Activated CD8-positive, alpha-beta T cell treated with anti-CD3 and anti-CD28 coated beads for 36 hours (primary cell): ENCODE measurements at places on chromosomes 11 and 22.

DNA sequence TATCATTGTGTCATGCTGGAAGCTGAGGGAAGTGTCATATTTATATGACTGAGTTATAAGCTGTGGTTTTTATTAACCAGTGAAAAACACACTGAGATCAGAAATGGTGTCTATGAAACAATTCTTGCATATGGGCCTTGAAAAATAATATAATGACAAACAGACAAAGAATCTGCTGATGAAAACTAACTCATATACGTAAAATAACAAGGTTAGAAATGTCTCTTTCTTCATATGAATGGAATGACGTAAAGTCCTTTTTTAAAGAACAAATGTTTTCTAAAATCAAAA lies 48.8 kb upstream of the PHF21B start:
- no peak for DNase-seq

DNA sequence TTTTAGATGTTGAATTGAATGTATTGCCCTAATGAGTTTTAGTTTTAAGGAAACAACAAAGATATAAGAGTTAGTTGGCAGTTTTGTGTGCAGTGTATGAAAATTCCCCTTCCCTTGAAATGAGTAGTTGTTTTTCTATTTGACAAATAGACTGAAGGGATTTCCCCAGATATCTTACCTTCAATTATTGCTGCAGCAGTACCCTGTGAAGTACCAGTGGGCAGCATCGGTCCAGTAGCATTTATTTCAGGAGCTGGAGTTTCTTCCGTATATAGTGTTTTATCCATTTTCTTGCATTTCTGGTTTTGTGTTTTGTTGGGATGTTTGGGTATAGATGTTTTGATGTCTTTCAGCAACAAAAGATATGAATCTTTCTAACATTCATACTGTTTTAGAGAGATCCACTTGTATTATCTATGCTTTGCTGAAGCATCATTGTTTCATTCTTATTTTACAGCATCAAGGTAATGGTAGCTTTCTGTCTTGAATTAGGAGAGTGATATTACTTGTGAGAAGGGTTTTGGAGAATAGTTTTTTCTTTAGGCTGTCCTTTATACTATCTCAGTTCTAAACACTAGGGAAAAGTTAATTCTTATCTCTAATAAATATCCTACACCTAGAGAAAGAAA lies 7.4 kb downstream of the KMT2A start:
- DNase-seq, result peak; percentile 33

DNA sequence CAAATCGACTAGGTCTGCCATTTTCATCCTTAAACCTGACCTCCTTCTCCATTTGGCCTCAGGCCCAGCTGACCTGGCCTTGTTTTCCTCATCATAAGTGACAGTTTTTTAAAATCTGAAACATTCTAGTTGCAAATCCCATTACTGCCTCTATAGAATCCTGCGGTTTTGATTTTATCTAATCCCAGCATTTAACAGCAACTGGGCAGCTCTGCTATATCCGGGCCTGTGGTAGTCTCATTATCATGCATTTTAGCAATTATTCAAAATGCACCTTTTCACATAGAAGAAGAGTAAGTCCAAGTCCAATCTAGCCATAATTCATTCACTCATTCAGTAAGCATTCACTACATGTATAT lies 28.6 kb upstream of the BIRC3 start:
- no peak for DNase-seq

- peak; percentile 3 for DNase-seq
These were observed 153.9 kb upstream of the ZC3H12C start for GRCh38 chr11:109939166-109939810.

GRCh38 chr11:128956401-128957201 lies 13.9 kb upstream of the TP53AIP1 start:
- peak; percentile 21 for DNase-seq

DNA sequence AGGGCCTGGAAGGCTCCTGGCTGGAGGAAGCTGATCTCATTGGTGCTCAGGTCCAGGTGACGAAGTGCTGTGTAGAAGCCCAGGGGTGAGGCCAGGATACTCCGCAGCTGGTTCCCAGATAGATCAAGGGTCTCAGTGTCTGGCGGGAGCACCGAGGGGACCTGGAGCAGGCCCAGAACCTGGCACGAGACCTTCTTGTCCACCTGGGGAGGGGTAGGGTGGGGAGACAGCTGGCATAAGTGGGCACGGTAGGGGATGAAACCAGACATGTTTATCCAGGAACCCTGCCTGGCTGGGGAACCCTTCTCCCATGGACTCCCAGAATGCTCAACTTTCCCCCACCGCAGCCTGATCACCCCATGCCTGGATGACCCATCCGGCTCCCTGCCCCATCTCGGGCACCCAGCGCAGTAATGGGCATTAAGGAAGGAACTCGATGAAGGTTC lies 9.2 kb downstream of the LRRC32 start:
- no peak for DNase-seq

- DNase-seq, result peak; percentile 54
These were observed 1.2 kb downstream of the TOB2 start for GRCh38 chr22:41445129-41446056.

GRCh38 chr11:60377401-60378136 lies 763 bp upstream of the MS4A7 start:
- DNase-seq, result no peak

GRCh38 chr11:6557761-6558674 lies 45.4 kb downstream of the RRP8 start:
- DNase-seq, result no peak

DNA sequence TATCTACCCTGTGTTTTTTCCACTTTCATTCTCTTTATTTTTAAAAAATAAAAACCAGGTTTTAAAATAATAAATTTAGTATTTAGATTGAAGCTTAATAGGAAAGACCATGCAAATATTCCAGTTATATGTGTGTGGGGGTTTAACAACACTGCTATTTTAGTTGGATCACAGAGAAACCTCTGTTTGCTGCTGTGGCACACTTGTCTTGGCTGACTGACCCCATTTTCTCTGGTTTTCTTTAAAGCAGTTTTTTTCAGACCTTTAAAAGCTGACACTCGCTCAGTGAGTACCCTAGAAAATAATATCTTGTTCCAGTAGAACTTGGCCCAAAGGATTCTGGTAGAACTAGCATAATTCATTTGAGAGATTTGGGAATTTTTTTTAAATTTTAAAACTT lies 31.6 kb downstream of the ACER3 start:
- DNase-seq, result no peak

DNA sequence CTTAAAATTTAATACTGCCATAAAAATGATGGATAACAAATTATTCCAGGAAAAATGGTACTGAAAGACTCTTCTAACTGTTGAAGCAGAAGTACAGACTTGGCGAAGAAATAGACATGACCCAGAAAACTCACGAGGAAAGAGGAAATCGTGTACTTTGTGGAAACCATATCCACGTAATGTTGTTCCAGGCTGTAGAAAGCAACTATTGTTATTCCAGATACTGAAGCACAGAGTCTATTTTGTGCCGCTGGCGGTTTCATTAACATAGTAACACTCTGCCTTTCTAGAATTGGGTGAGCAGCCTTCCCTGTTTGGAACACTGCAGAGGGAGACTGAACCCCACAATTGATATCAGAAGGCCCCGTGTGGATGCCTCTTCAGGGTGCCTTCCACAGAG lies 310.6 kb downstream of the TBC1D22A start:
- DNase-seq, result no peak

- DNase-seq, result no peak
These were observed 22.3 kb downstream of the SLC6A5 start for GRCh38 chr11:20621679-20622078.

DNA sequence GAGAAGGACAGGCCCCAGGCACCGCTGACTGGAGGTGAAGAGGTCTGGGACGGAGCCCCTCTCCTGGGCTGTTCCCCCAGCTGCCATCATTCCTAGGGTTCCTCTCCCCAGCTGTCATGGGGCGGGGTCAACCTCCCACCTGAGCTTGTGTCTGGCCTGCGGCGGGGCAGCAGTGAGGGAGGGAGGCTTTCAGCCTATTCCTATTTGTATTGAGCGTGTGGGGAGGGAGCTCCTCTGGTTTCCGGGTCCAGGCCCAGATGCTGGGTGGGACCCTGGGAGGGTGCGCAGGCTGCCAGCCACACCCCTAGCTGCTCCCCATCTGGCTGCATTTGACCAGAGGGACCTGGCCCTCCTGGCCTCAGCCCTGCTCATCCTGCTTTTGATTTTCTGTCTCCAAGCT lies 13.7 kb downstream of the TSPAN4 start:
- DNase-seq, result no peak

GRCh38 chr11:133984828-133985227 lies 28.1 kb upstream of the IGSF9B start:
- DNase-seq, result no peak

- peak; percentile 48 for DNase-seq
These were observed 3.6 kb downstream of the MYBPC3 start for GRCh38 chr11:47348859-47349258.

DNA sequence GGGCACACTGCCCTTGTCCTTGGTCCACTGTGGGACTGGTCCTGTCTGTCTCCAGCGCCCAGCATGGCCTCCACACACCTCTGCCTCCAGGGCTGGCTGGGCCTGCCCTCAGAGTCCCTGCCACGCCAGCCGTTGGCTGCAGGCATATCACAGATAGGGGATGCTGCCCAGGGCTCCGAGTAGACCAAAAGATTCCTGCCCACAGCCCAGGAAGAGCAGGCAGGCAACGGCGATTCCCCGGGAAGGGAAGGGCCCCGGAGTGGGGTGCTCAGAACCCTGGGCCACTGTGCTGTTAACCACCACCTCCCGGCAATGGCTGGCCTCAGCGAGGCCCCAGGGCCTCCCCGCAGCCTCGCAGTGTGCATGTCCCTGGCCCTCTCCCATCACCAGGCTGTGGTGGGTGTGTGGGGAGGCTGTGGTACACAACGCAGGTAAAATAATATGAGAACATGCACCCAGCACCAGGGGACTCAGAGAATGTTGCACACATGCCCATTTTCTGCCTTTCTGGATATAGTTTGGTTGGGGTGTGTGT lies 2.2 kb downstream of the IFITM5 start:
- DNase-seq, result peak; percentile 73

- no peak for DNase-seq
These were observed 13.6 kb downstream of the CCKBR start for GRCh38 chr11:6273188-6273587.

- no peak for DNase-seq
These were observed 100.5 kb downstream of the LARGE1 start for GRCh38 chr22:33819743-33820142.

DNA sequence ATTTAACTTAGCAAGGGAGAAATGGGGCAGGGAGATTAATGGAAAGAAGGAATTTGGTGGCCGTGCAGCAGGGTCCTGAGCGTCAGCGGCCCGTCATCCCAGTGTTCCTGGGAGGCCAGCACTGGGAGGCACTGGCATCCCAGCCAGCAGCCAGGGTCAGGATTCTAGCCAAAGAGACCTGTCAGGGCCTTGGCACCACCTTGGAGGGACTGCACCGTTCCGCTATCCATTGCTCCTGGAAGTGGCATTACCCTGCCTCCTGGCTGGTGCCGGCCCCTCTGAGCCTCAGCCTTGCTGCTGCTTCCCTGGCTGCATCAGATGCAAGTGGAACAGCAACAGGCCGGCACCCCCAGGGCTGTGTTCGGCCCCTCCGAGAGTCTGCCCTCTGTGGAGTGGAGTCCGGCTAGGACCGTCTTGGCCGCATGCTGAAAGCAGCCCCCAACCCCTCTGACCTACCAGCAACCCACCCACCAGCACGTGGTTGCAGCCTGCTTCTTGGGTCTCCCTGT lies 30.1 kb downstream of the RASD2 start:
- DNase-seq, result no peak

GRCh38 chr11:73188301-73188700 lies 29.8 kb upstream of the P2RY2 start:
- no peak for DNase-seq

- peak; percentile 74 for DNase-seq
These were observed 16.1 kb upstream of the APOA1 start for GRCh38 chr11:116853461-116854073.

GRCh38 chr22:50724616-50725015 lies 13.4 kb upstream of the ACR start:
- DNase-seq, result no peak

- peak; percentile 94 for DNase-seq
These were observed 36.6 kb downstream of the APOL3 start for GRCh38 chr22:36123673-36124630.

DNA sequence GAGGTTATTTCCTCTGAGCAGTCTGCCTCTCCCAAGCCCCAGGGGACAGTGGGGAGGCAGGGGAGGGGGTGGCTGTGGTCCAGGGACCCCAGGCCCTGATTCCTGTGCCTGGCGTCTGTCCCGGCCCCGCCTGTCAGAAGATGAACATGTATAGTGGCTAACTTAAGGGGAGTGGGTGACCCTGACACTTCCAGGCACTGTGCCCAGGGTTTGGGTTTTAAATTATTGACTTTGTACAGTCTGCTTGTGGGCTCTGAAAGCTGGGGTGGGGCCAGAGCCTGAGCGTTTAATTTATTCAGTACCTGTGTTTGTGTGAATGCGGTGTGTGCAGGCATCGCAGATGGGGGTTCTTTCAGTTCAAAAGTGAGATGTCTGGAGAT lies 3.1 kb downstream of the PIM3 start:
- DNase-seq, result no peak

DNA sequence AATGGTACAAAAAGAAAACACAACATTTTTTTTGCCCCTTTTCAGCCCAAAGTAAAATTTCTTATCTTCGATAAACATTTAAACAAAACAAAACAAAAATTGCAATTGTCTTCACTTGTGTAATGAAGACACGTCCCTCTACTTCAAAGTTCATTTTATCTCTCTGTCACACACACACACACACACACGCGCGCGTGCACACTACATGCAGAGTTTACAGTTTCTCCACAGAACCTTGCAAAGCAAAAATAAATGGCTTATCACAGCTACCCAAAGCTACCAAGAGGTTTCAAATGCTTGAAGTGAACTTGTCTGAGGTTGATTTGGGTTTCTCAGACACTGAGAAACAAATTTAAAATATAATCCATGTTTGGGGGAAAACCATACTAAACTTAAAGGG lies 72.3 kb downstream of the ETS1 start:
- DNase-seq, result no peak

DNA sequence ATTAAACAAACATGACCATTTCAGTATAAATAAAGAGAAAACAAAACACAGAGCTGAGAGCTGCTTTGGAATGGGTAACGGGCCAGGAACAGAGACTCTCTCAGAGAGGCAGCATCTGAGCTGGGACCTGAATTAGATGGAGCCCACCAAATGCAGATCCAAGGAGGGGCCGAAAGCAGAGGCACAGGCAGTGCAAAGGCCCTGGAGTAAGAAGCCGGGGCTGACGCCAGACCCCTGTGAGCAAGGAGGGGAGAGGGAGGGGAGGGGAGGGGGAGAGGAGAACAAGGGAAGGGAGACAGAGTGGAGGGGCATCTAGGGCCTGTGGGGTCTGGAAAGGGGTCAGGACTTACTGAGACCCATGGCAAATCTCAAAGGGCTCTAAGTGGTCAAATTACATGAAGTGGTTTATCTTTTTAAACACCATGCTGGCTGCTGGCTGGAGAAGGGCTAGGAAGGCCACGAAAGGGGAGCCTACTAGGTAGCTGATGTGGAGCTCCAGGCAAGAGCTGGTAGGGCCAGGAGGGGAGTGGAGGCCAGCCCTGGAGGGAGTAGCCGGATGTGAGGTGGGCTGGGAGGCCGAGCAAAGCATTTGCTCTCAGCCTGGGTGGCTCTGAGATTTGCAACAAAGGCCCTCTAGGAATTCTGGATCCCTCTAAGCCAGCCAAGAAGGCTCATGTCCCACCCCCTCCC lies 3.2 kb downstream of the OSBPL5 start:
- no peak for DNase-seq
